ENCODE measurements at places on chromosomes 12 and 14. TPM values are rescaled to one million over a fixed set of nuclear protein-coding genes. Genes with fewer than 3 reads are reported as not detected.

SIX6 gene
- not detected for total RNA-seq

KCNC2 gene
- total RNA-seq: not detected

IFNG-AS1 gene
- not detected for total RNA-seq

- H3K4me1 ChIP-seq: peaks cover 45% of the 10 kb centered on the region
- H3K27ac ChIP-seq: no peak overlapping the region
- H3K36me3 ChIP-seq: peaks cover 27% of the 10 kb centered on the region
- H3K27me3 ChIP-seq: peaks cover 15% of the 10 kb centered on the region
- H3K4me3 ChIP-seq: no peak overlapping the region
- DNase-seq: no peak
Observed at GRCh38 chr12:3081091-3081490, 3.9 kb downstream of the TSPAN9 start.

GRCh38 chr12:49260166-49260565 is 4.7 kb upstream of the TUBA1C start:
- H3K4me3 ChIP-seq: no peak overlapping the region
- no peak for DNase-seq
- H3K4me1 ChIP-seq: peaks cover 2% of the 10 kb centered on the region
- H3K27ac ChIP-seq: no peak overlapping the region
- no peaks in the 10 kb centered on the region for H3K36me3 ChIP-seq
- H3K27me3 ChIP-seq: peaks cover 5% of the 10 kb centered on the region

GRCh38 chr14:98099527-98099926 is 1172.5 kb downstream of the BCL11B start:
- H3K27me3 ChIP-seq: no peaks in the 10 kb centered on the region
- no peak overlapping the region for H3K4me3 ChIP-seq
- DNase-seq: no peak
- no peak overlapping the region for H3K27ac ChIP-seq
- H3K4me1 ChIP-seq: no peaks in the 10 kb centered on the region
- H3K36me3 ChIP-seq: no peaks in the 10 kb centered on the region

GRCh38 chr14:24311837-24312615 is 724 bp downstream of the LTB4R start:
- peaks cover 24% of the 10 kb centered on the region for H3K27me3 ChIP-seq
- H3K36me3 ChIP-seq: peaks cover 17% of the 10 kb centered on the region
- no peak for DNase-seq
- no peak overlapping the region for H3K27ac ChIP-seq

DNA sequence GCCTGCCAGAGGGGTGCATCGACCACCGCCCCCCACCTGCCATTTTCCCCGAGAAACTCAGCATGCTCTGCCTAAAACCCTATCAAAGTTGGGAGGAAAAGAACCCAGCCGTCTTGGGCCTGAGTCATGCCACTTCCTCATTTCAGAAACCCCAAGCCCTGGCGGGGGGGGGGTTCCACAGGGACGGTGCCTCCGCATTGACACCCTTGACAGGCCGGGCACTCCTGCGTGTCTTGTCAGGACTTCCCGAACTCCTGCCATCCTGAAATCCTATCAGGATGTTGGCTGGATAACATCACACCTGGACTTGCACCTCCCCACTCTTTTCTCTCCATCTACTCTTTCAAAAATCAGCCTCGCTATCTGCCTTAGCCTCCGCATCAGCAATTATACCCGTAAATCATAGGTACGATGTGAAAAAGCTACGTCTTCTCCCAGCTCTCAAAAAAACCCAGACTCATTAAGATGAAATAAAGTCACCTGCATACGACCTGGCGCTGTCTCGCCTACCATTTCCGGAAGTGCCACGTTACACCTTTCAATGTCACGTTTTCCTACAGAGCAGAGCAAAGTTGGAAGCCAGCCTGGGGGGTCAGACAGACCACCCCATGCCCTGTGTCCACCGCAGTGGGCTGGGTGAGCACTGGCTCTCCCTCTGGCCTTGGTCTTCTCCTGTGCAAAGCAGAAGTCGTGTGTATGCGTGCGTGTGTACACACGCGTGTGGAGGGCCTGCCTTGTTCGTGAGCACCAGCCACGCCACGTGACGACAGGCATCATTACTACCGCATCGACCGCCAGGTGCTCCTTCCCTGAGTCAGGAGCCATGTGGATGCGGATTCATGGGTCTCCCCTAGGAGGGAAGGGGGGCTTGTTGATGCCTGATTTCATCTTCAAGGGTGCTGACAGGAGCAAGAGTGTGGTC is 96.7 kb downstream of the RFLNA start:
- H3K27ac ChIP-seq: peak overlapping the region; percentile 81
- DNase-seq: no peak

DNA sequence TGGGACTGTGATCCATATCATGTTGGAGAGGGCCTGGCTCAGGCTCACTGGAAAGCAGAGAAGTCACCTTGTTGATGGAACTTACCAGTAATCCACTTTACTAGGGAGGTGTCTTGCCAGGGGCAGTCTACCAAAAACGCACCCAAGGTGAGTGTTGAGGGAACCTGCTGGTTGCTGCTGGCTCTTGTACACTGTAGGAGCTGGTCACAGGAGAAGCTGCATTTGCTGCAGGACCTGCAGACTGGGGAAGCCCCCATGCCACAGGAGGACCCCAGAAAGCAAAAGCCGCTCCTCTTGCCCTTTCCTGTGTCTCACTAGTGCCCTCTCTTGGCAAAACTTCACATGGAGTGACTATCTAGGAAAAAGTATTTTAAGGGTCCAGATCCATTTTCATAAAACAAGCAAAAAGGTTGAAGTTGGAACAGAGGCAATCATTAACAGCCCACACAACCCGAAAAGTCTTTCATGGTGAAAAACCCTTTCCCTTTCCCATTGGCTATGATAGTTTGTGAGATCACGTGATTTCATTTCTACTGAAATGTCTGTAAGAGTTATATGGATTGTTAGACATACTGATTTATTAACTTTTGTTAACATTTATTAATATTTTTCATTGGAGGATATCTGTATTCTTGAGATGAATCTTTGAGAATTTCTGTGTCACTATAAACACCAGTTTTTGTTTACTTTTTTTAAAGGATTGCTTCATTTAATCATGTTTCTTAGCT is 59.2 kb downstream of the RASSF8 start:
- peaks cover 2% of the 10 kb centered on the region for H3K4me1 ChIP-seq
- no peaks in the 10 kb centered on the region for H3K27me3 ChIP-seq
- no peak overlapping the region for H3K27ac ChIP-seq
- no peaks in the 10 kb centered on the region for H3K36me3 ChIP-seq

DNA sequence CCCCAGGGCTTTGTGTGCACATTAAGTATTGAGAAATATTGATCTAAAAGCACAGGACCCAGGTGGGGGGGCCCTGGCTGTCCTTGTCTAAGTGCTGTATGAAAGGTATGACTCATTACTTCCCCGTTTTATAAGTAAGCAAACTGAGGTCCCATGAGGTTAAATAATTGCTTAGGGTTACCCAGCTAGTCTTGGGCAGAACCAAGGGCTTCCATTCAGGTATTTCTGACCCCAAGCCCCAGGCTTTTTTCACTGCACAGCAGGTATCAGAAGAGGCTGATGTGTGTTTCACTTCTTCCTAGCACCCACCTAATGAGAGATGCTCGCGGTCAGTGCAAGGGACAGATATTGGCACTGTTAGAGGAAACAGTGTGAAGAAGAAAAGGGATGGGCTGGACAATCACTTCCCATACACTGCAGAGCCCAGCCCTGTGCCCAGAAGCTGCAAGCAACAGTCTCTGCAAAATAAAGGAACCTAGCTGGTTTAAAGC is 4.7 kb upstream of the TC2N start:
- H3K27me3 ChIP-seq: no peaks in the 10 kb centered on the region
- H3K36me3 ChIP-seq: no peaks in the 10 kb centered on the region
- DNase-seq: no peak
- H3K27ac ChIP-seq: no peak overlapping the region
- H3K4me3 ChIP-seq: no peak overlapping the region

GRCh38 chr12:98418357-98419075 is 96.9 kb upstream of the TMPO start:
- no peaks in the 10 kb centered on the region for H3K36me3 ChIP-seq
- peak overlapping the region; percentile 49 for H3K27ac ChIP-seq
- H3K4me1 ChIP-seq: peaks cover 22% of the 10 kb centered on the region
- peaks cover 1% of the 10 kb centered on the region for H3K27me3 ChIP-seq

DNA sequence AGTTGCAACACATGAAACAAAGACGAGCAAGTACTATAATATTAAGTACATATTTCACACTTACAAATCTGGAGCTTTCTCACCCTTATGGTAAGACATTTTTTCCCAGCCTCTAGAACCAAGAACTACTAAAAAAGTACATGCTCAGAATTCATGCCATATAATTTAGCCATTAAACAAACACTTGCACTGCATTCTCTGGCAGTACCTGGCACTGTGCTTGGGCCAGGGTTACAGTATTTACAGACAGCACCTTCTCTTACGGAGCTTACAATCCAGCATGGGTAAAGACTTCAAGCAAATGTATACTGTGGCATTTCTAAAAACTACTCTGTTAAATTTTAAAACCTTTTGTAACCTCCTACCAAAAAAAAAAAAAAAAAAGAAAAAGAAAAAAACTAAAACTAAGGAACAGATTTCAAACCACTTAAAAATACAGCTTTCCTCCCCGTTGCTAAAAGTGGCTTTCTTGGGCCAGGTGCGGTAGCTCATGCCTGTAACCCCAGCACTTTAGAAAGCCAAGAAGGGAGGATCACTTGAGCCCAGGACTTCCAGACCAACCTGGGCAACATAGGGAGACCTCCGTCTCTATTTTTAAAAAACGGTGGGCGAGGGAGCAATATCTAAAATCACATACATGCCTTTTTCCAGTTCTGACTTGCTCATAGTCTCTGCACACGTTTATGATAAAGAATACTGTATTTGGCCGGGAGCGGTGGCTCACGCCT is 956 bp downstream of the GNPTAB start:
- no peaks in the 10 kb centered on the region for H3K36me3 ChIP-seq
- peaks cover 15% of the 10 kb centered on the region for H3K4me1 ChIP-seq
- peaks cover 2% of the 10 kb centered on the region for H3K27me3 ChIP-seq
- DNase-seq: no peak
- H3K4me3 ChIP-seq: peak overlapping the region; percentile 98
- H3K27ac ChIP-seq: peak overlapping the region; percentile 67

DNA sequence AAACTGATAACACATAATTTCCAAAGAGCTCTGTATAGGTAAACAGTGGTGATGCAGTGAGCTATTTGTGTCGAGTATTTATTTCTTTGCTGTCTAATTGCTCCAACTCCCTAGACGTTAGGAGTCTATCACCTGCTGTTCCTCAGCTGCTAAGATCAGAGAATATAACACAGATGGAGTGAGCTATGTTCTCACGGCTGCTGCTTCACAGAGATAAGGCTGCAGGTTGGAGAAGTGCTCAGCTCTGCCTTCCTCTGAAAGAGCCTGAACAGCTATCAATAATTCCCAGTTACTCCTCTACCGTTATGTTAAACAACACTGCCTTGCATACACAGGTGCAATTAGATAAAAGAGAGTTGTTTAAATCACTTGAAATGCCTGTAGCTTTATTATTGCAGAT is 103.2 kb upstream of the MDGA2 start:
- peaks cover 2% of the 10 kb centered on the region for H3K27me3 ChIP-seq
- H3K4me1 ChIP-seq: peaks cover 31% of the 10 kb centered on the region
- DNase-seq: no peak
- no peaks in the 10 kb centered on the region for H3K36me3 ChIP-seq
- no peak overlapping the region for H3K27ac ChIP-seq
